Naive thymus-derived CD4-positive, alpha-beta T cell (primary cell): ENCODE measurements at places on chromosomes 5 and 9. TPM values are rescaled to one million over a fixed set of nuclear protein-coding genes. Genes with fewer than 3 reads are reported as not detected.

DNA sequence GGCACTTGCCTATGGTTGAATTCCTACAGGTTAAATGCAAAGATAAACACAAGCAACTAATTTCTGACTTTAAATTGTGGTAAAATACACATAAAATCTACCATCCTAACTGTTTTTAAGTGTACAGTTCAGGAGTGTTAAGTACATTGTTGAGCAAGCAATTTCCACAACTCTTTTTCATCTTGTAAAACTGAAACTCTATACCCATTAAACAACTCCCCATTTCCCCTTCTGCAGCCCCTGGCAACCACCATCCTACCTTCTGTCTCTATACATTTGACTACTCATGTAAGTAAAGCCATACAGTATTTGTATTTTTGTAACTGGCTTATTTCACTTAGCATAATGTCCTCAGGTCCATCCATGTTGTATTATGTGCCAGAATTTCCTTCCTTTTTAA is 38.5 kb upstream of the STX17 start:
- H3K4me3 ChIP-seq: no peak overlapping the region
- no peaks in the 10 kb centered on the region for H3K36me3 ChIP-seq
- no peaks in the 10 kb centered on the region for H3K4me1 ChIP-seq

Gene PCDHGB2
- total RNA-seq: 1.1 and 1.3 TPM in 2 replicates

- no peaks in the 10 kb centered on the region for H3K4me1 ChIP-seq
- H3K4me3 ChIP-seq: no peak overlapping the region
- no peaks in the 10 kb centered on the region for H3K36me3 ChIP-seq
- no peak for DNase-seq
- no peak overlapping the region for H3K27ac ChIP-seq
Observed at GRCh38 chr5:141042555-141042954, 8.6 kb upstream of the PCDHB1 start.

Gene CCNO
- total RNA-seq: not detected
